SHP77 treated with DMSO at 0.1 percent for 48 hours (cell line): ENCODE measurements at places on chromosomes 16 and 17.

DNA sequence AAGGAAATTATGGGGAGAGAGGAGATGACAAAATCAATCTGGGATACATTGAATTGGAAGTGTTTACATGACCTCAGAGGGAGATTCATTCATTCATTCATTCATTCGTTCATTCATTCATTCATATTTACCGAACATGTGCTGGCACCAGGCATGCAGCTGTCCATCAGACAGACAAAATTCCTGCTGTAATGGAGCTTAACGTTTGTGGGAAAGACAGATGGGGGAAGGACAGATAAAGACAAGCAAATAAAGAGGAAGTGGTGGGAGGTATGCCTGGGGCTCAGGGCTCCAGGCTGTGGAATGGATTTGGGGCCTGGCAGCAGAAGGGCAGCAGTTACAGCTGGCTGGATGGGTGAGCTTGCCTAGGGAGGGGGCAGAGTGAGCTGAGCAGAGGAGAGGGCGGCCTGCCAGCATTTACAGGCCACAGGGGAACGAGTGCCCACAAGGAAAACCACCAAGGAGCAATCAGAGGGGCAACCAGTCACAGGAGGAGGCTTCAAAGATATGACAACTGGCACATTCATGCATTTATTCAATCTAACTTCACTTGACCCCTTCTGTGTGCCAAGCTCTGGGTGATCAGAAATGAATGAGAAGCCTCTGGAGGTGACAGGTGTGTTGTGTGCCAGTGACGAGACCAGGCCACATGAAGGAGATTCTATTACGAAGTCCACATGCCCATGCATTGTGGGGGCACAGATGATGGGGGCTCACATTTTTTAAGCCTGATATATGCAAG lies 48.5 kb downstream of the ARHGAP27 start:
- no peak for DNase-seq

GRCh38 chr17:60229188-60229802 lies 79.5 kb downstream of the CA4 start:
- no peak for DNase-seq

- DNase-seq, result no peak
These were observed 134.7 kb downstream of the SNX29 start for GRCh38 chr16:12111223-12111622.

DNA sequence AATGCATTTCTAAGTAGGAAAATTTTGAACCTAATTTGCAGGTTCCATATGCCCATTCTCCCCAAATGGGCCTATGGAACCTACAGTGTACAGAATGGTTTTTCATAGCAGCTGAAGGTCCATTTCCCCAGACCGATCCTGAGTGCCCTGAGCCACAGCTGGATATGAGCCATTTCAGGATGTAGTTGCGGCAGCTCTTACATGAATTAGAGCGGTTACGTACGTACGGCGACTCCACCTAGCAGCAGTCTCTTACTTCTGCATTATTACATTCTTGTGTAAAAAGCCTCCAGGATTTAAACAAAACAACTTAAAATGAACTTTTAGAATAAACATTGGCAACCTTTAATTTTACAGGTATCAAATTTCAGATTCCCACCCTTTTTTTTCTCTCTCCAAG lies 225.3 kb downstream of the SNX29 start:
- no peak for DNase-seq

DNA sequence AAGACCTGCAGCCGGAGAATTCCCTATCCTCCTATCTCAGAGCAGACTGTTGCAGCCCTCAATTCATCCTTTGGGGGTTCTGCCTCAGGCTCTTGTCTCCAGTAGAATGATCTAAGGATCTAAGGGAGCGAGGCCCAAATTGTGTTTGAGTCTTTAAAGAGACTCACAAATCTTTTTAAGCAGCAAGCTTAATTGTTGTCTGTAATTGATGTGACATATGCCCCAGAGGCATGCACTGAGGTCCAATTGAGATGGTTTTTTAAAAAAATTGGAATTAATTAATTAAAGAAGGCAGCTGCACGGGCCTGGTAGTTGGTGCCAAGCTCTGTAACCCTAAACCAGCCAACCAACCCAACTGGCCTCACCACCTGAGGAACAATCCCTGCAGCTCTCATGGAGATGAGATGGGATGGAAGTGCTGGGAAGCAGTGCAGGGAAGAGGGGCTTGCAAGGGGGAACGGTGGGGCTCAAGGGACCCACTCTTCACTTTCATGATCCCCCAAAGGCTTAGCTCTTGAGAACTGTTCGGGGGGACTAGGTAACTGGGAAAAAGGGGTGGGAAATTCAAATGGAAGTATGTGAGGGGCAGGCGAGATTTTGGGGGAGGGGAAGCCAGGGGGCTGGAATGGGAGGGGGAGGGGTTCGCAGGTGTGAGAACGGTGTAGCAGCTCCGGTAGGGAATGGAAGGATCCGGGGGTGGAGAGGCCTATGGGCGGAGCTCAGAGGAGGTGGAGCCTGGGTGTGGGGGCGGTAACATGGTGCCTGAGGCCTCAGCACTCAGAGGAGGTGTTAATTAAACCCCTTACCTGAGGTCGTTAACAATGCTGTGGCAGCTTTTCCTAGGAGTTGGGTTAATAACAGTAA lies 9.2 kb upstream of the ZNF652 start:
- no peak for DNase-seq

GRCh38 chr17:7883781-7884386 lies 4.7 kb upstream of the CHD3 start:
- DNase-seq, result peak; percentile 45

DNA sequence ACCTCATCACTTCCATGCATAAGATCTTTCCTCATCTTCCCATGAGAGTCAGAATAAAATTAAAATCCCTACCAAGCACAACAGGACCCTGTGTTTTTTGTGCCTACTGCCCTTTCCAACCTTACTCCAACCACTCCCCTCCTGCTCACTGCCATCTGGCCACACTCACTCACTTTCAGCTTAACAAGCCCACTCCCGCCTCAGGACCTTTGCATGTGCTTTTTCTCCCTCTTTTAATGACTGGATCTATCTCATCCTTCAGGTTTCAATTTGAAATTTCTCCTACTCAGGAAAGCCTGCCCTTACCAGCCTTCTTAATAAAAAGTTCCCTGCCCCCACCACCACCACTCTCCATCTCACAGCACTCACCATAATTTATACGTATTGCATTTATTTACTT lies 14.7 kb downstream of the C17orf67 start:
- no peak for DNase-seq

GRCh38 chr16:7470344-7470743 lies 137.7 kb downstream of the RBFOX1 start:
- DNase-seq, result no peak
